Brain microvascular endothelial cell (primary cell): ENCODE measurements at places on chromosomes 11 and 22.

DNA sequence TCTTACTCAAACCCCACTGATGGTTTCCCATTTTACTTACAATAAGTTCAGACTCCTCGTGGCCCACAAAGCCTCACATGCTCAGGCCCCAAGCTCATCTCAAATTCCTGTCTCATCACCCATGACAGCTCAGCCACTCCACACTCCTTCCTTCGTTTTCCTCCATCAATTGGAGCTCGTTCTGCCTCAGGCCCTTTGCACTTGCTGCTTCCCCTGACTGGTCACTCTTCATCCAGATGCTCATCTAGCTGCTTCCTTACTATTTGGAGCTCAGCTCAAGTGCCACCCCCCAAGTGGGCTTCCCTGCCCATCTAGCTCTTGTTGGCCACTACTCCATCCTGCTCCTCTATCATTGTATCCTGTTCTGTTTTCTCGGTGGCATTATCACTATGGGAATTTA lies 46.8 kb upstream of the LRRC32 start:
- DNase-seq = no peak

- DNase-seq = no peak
Observed at GRCh38 chr11:68380786-68381622, 68.6 kb downstream of the LRP5 start.

DNA sequence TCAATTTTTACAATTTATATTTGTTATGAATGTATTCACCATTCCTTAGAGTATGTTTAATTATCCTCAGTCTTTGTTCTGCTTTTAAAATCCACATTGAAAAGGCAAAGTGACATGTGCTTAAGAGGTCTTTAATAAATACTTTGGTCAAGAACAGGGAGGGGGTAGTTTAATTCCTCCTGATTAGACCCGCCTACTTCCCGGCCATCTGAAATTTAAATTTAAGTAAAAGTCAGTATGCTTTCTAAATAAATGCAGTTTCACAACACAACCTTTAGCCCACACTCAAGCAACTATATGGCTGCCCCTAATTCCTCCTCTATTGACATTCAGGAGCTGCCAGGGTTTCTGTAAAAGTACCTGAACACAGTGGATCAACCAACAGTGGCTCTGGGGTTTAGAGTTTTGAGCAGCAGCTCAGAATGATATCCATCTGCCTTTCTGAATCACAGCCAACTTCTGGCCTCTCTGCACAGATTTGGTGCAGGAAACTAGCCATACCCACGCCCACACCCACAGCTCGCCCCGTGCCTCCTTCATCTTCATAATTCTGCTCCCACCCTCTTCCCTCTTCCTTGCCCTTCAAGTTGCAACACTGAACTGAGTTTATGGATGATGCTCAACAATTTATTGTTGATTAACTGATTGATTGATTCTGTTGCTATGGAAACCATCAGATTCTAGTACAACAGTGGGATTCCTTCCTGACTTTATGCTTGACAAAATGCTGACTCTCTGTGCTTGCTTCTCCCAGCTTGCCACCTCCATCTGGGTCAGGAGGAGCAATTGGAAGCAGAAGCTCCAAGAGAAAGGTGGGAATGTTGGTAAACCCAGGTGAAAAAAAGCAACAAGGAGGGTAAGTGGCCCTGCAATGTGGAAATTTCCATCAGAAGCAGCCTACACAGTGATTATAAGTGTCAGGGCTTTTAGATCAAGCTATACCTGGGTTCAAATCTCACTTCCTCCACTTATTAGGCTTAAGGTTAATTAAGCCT lies 70.8 kb downstream of the PANX1 start:
- DNase-seq = no peak

GRCh38 chr11:17694494-17695110 lies 24.8 kb upstream of the MYOD1 start:
- DNase-seq = no peak
